ENCODE measurements at places on chromosomes 5 and 9.

DNA sequence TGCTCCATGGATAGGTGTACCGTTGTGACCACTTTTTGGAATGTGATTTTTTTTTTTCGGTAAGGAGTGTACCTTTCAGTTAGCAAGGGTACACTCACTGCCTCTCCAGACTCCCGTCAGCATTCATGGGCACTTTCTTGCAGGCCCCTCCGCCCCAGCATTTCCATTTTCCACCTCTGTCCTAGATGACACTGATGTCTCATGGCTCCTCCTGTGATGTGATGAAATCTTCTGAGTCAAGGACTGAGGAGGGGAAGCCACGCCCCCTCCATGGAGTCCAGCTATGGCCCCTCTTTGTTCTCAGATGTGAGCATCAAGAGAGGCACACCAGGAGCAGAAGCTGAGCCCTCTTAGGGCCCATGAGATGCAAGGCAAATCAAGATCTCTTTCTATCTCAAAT is 61.8 kb downstream of the CTSL start:
- H3K4me1 ChIP-seq: peaks cover 3% of the 10 kb centered on the region
- DNase-seq: no peak
- no peaks in the 10 kb centered on the region for H3K36me3 ChIP-seq
- no peak overlapping the region for H3K4me3 ChIP-seq

DNA sequence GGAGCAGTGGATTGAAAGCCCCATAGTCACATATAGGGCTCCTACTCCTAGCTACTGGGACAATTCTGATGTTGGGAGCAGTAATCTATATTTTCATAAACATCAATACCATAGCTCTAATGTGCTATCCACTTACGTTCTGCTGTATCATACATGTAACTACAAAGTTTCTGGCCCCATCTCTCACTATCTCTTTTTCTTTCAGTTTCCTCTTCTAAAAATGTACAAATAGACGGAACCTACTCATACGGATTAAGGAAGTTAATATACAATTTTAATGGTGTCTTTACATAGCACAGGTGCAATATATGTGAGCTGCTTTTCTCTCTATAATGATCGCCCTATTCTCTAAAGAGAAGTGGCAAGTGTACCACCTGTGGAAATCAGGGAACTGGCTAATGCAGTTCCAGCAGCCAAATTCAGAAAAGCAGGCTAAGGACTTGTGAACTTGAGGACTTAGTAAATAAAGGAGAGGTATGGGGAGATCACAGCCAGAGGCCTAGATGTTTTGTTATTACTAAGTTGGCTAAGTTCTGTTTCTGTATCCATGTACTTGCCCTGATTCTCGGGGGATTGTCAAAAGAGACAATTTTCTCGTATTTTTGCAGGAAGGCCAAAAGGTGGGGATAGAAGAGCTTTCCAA is 1021.9 kb downstream of the CDH12 start:
- no peaks in the 10 kb centered on the region for H3K4me1 ChIP-seq
- no peaks in the 10 kb centered on the region for H3K36me3 ChIP-seq
- H3K27ac ChIP-seq: no peak overlapping the region
- no peak for DNase-seq

DNA sequence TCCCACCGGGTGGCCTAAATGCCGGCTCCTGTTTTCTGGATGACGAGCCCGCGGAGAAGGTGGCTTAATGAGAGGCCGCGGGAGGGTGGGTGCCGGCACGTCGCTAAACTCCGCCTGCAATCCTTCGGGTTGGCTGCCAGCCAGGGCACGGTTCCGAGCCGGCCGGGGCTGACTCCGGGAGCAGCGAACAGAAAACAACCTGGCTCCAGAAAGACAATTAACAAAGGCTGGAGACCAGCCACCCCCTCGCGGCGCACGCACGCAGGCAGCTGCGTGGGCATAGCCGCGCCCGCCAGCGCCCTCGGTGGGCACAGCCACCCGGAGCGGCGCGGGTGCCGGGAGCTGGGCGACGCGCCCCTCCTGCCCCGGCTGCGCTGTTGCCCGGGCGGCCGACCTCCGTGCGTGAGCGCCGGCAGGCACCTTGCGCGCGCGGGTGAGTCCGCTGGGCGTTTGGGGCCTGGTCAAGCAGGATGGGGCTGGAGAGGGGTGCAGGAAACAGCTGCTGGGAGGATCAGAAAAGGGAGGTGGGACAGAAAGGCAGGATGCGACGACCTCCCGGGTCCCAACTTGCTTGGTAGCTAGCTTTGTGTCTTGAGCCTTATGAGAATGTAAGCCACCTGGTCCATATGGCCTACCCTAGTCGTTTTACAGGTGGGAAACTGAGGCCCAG is at the start of gene ARHGEF37:
Gene ARHGEF37, plus strand, starts transcription at position 307 of the 670 bp plus-strand sequence. CDS start 16,272 bp downstream, outside the sequence.
- peak; percentile 76 for DNase-seq
- no peaks in the 10 kb centered on the region for H3K27me3 ChIP-seq
- H3K4me1 ChIP-seq: peaks cover 10% of the 10 kb centered on the region
- H3K27ac ChIP-seq: peak within 1 kb of the TSS; percentile 35
- peak within 1 kb of the TSS; percentile 42 for H3K4me3 ChIP-seq

GRCh38 chr9:3762076-3762475 is 236.3 kb upstream of the RFX3 start:
- H3K4me1 ChIP-seq: peaks cover 20% of the 10 kb centered on the region
- H3K36me3 ChIP-seq: no peaks in the 10 kb centered on the region
- no peak for DNase-seq

GRCh38 chr5:141430332-141431113 is at the start of gene PCDHGA12:
Gene PCDHGA12, plus strand, starts transcription at chr5:141430507. Its CDS starts 253 bp downstream, at chr5:141430760.
- H3K27ac ChIP-seq: no peak within 1 kb of the TSS
- no peaks in the 10 kb centered on the region for H3K36me3 ChIP-seq
- peak within 1 kb of the TSS; percentile 17 for H3K4me3 ChIP-seq
- H3K27me3 ChIP-seq: peaks cover 13% of the 10 kb centered on the region
- DNase-seq: no peak
- H3K4me1 ChIP-seq: no peaks in the 10 kb centered on the region

DNA sequence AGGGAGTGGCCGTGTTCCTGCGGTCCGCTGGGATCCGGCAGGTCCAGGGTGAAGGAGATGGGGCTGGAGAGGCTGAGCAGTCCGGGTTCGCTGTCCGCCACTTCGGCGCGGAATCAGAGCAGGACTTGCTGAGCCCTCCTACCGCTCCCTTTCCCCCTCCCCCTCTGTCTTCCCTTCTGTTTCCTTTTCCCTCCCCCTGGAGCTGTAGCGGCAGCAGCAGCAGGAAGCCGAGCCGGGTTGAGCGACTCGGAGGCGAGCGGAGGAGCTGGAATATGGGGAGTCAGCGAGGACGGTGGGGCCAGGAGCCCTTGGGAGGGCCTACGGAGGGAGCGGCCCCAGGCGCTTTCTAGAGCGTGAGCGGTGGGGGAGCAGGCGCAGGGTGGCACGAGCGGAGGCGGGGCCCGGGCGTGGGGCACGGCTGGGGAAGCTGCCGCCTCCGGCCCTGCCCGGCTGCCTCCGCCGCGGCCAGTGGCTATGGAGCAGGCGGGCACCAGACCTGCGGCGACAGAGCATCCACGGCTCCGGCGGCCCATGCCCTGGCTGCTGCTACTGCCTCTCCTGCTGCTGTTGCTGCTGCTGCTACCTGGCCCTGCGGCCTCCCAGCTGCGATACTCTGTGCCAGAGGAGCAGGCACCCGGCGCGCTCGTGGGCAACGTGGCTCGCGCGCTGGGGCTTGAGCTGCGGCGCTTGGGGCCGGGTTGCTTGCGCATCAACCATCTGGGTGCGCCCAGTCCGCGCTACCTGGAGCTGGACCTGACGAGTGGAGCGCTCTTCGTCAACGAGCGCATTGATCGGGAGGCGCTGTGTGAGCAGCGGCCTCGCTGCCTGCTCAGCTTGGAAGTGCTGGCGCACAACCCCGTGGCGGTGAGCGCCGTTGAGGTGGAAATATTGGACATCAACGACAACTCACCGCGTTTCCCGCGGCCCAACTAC is at the start of gene PCDHAC2:
Gene PCDHAC2, plus strand, starts transcription at position 184 of the 933 bp plus-strand sequence. Its CDS starts 291 bp downstream, at position 475.
- H3K36me3 ChIP-seq: no peaks in the 10 kb centered on the region
- DNase-seq: peak; percentile 80
- peak within 1 kb of the TSS; percentile 45 for H3K4me3 ChIP-seq
- H3K4me1 ChIP-seq: peaks cover 30% of the 10 kb centered on the region

DNA sequence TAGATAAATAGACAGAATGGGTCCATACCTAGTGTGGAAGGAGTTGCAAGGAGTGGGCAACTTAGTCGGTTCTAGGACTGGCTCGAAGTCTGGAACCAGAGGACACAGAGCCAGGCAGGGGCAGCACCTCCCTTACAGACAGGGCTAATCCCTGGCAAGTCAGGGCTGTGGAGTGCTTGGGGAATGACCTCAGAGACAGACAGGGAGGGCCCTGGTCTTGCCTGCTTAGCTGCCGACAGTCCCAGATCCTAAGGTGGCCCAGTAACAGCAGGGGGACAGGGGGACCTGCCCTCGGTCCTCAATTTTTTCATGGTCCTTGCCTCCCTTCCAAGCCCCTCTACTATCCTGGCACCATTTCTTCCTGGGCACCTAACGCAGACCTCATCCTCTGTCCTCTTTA is 222.4 kb upstream of the TNC start:
- H3K27ac ChIP-seq: no peak overlapping the region
- H3K36me3 ChIP-seq: no peaks in the 10 kb centered on the region
- H3K4me3 ChIP-seq: no peak overlapping the region
- H3K4me1 ChIP-seq: no peaks in the 10 kb centered on the region
- no peak for DNase-seq

GRCh38 chr9:21796768-21797167 is 5.7 kb upstream of the MTAP start:
- no peak overlapping the region for H3K4me3 ChIP-seq
- H3K27ac ChIP-seq: no peak overlapping the region
- DNase-seq: no peak
- H3K36me3 ChIP-seq: no peaks in the 10 kb centered on the region

- no peak overlapping the region for H3K27ac ChIP-seq
- H3K4me1 ChIP-seq: no peaks in the 10 kb centered on the region
- peak overlapping the region; percentile 53 for H3K4me3 ChIP-seq
- no peaks in the 10 kb centered on the region for H3K27me3 ChIP-seq
These were observed 1.5 kb downstream of the KIF12 start for GRCh38 chr9:114097613-114098020.

GRCh38 chr5:143979044-143979690 is 167.2 kb downstream of the HMHB1 start:
- no peaks in the 10 kb centered on the region for H3K36me3 ChIP-seq
- DNase-seq: no peak
- H3K27ac ChIP-seq: peak overlapping the region; percentile 90
- H3K27me3 ChIP-seq: no peaks in the 10 kb centered on the region

- H3K27ac ChIP-seq: peak overlapping the region; percentile 66
- H3K27me3 ChIP-seq: no peaks in the 10 kb centered on the region
- H3K4me3 ChIP-seq: no peak overlapping the region
- H3K36me3 ChIP-seq: no peaks in the 10 kb centered on the region
- peak; percentile 98 for DNase-seq
- H3K4me1 ChIP-seq: peaks cover 29% of the 10 kb centered on the region
These were observed 14.2 kb upstream of the RALGDS start for GRCh38 chr9:133135146-133135745.
